ENCODE measurements at places on chromosomes 6 and 20. TPM values are rescaled to one million over a fixed set of nuclear protein-coding genes. Genes with fewer than 3 reads are reported as not detected.

BPIFA1 gene
- not detected for total RNA-seq

SLC4A11 gene
- total RNA-seq = 2.0 TPM

SIRPA gene
- total RNA-seq = 16.2 TPM

NKAIN4 gene
- 0.60 TPM for total RNA-seq

DCDC2 gene
- total RNA-seq = 22.2 TPM

NKX2-4 gene
- total RNA-seq = not detected

SAMD5 gene
- total RNA-seq = 24.0 TPM

TFB1M gene
- total RNA-seq = 37.4 TPM

PPP1R14C gene
- 1.2 TPM for total RNA-seq

MUC21 gene
- not detected for total RNA-seq

DSP gene
- 366 TPM for total RNA-seq

MAFB gene
- 6.1 TPM for total RNA-seq

MAP3K5 gene
- total RNA-seq = 1.1 TPM

OR12D3 gene
- not detected for total RNA-seq

TRIM10 gene
- total RNA-seq = not detected

MAP7 gene
- 101 TPM for total RNA-seq

FAM83B gene
- 17.4 TPM for total RNA-seq

RAMACL gene
- 1.7 TPM for total RNA-seq

SLC44A4 gene
- total RNA-seq = 17.5 TPM

GRCh38 chr6:17098538-17098937, 3.3 kb upstream of the STMND1 start:
- no peak for DNase-seq
- H3K27me3 ChIP-seq = peaks cover 27% of the 10 kb centered on the region
- H3K4me3 ChIP-seq = no peak overlapping the region
- no peak overlapping the region for H3K27ac ChIP-seq
- H3K36me3 ChIP-seq = no peaks in the 10 kb centered on the region

- H3K4me3 ChIP-seq = no peak overlapping the region
- H3K27ac ChIP-seq = no peak overlapping the region
- no peaks in the 10 kb centered on the region for H3K36me3 ChIP-seq
- H3K4me1 ChIP-seq = peaks cover 12% of the 10 kb centered on the region
Measured at GRCh38 chr6:106124015-106124414, 37.9 kb downstream of the PRDM1 start.

DNA sequence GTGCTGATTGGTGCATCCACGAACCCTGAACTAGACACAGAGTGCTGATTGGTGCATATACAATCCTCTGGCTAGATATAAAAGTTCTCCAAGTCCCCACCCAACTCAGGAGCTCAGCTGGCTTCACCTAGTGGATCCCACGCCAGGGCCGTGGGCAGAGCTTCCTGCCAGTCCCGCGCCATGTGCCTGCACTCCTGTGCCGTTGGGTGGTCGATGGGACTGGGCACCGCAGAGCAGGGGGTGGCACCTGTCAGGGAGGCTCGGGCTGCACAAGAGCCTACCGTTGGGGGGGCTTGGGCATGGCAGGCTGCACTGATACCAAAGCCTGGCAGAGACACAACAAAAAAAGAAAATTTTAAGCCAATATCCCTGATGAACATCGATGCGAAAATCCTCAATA, 185.4 kb upstream of the ASCC3 start:
- H3K36me3 ChIP-seq = no peaks in the 10 kb centered on the region
- peaks cover 7% of the 10 kb centered on the region for H3K4me1 ChIP-seq
- no peaks in the 10 kb centered on the region for H3K27me3 ChIP-seq
- H3K27ac ChIP-seq = no peak overlapping the region
- no peak overlapping the region for H3K4me3 ChIP-seq

DNA sequence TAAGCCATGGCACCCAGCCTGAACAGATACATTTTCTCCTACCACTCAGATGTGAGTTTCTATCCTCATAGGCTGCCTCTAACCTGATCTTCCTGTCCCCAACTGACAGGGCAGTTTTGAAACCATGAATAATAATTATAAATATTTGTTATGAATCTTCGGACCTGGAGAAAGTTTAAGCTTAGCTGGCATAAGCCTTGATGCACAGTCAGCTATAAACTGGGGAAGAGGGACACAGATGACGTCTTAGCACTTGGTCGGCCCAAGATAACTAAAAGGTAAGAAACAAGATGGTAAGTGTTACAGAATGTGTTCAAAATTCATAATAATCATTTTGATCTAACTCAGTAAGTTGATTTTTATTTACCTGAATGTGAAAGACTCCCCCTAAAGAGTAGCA, 8.1 kb downstream of the ZKSCAN4 start:
- H3K27ac ChIP-seq = no peak overlapping the region
- H3K4me3 ChIP-seq = no peak overlapping the region
- H3K27me3 ChIP-seq = no peaks in the 10 kb centered on the region
- H3K4me1 ChIP-seq = no peaks in the 10 kb centered on the region
- peaks cover 16% of the 10 kb centered on the region for H3K36me3 ChIP-seq

DNA sequence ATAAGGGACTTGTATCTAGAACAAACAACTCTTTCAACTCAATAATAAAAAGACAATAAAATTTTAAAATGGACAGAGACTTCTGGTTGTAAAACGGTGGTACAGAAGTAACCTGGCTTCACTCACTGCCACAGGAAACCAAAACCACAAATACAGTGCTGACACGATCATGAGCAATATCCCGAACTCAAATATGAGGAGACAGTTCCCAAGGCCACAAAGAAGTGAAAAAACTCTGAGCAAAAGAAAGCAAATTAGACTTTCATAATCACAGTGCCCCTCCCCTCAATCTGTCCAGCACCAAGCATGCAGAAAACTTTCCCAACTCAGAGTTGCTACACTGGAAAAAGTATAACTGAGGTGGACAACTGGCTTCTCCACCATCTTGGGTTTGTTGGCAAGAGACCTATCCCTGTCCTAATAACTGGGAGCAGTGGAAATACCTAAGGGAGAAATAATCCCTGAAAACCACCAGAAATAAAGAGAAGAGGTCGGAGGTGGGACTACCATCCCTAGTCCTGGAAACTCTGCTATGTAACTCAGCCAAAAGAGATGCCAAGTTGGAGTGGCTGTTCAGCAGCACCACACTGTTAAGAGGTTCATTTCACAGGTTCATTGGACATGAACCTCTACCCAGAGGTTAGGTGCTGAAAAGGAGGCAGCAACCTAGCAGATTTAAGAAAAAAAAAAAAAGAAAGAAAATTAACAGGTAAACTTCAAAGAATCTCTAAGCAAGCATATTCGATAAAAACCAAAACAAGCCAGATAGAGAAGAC, 55.5 kb downstream of the REV3L start:
- H3K4me1 ChIP-seq = peaks cover 9% of the 10 kb centered on the region
- no peak overlapping the region for H3K27ac ChIP-seq
- H3K27me3 ChIP-seq = no peaks in the 10 kb centered on the region
- no peak overlapping the region for H3K4me3 ChIP-seq
- peaks cover 43% of the 10 kb centered on the region for H3K36me3 ChIP-seq

GRCh38 chr20:24785141-24786110, 163.6 kb upstream of the CST7 start:
- no peaks in the 10 kb centered on the region for H3K36me3 ChIP-seq
- no peaks in the 10 kb centered on the region for H3K4me1 ChIP-seq
- DNase-seq = no peak
- no peak overlapping the region for H3K27ac ChIP-seq
- H3K27me3 ChIP-seq = peaks cover 2% of the 10 kb centered on the region

GRCh38 chr6:104943781-104944180, 13.1 kb upstream of the LIN28B start:
- peaks cover 9% of the 10 kb centered on the region for H3K4me1 ChIP-seq
- H3K27me3 ChIP-seq = no peaks in the 10 kb centered on the region
- H3K4me3 ChIP-seq = no peak overlapping the region
- no peaks in the 10 kb centered on the region for H3K36me3 ChIP-seq
- no peak for DNase-seq

DNA sequence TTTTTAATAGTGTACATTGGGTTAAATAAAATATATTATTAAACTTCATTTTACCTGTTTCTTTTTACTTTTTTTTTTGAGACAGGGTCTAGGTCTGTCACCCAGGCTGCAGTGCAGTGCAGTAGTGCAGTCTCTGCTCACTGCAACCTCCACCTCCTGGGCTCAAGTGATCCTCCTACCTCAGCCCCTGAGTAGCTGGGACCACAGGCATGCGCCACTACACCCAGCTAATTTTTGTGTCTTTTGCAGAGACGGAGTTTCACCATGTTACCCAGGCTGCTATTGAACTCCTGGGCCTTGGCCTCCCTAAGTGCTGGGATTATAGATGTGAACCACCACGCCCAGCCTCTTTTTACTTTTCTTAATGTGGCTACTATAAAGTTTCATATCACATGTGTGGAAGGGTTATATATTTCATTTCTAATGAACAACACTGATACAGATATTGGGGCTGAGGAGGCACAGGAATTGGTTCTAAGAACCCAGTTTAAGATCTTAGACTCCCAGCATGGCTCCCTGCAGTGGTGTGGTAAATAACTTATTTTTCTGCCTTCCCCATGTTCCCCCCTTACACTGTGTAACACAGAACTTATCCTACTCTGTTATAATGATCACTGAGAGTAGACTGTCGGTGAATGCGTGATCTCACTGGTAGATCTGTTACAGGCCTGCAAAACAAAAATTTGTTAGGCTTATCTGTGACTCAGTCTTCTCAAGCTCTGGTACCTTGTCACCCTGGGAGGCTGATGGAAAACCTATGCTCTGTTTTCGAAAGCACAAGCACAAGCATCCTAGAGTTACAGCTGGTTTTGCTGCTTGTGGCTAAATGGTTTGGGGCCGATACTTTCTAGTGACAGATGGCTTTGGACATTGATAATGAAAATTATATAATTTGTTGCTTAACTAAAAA, 5.8 kb upstream of the ATXN1 start:
- H3K27me3 ChIP-seq = peaks cover 3% of the 10 kb centered on the region
- H3K36me3 ChIP-seq = no peaks in the 10 kb centered on the region
- H3K4me3 ChIP-seq = no peak overlapping the region

- no peaks in the 10 kb centered on the region for H3K4me1 ChIP-seq
- H3K36me3 ChIP-seq = no peaks in the 10 kb centered on the region
- peaks cover 7% of the 10 kb centered on the region for H3K27me3 ChIP-seq
- DNase-seq = no peak
- H3K27ac ChIP-seq = no peak overlapping the region
- H3K4me3 ChIP-seq = no peak overlapping the region
Measured at GRCh38 chr6:139256087-139256486, 35.7 kb downstream of the TXLNB start.

DNA sequence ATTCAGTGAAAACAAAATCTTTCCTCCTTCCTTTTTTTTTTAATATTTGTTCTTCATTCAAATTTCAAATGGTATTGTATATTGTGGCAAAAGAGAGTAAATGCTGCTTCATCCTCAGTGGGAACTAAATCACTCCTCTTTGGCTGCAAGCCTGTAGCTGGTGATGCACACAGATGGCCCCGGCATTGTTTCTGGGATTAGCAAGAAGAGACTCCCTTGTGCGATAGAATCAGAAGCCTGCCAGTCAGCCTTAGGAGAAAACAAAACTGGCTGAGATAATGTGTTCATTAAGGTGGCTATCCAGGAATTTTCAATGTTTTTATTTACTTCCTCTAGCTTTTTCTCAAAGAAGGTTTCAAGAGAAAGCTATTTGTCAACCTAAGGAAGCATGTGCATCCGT, 20.7 kb upstream of the ELOVL2 start:
- H3K27ac ChIP-seq = no peak overlapping the region
- H3K27me3 ChIP-seq = no peaks in the 10 kb centered on the region
- H3K36me3 ChIP-seq = no peaks in the 10 kb centered on the region
- H3K4me3 ChIP-seq = no peak overlapping the region

DNA sequence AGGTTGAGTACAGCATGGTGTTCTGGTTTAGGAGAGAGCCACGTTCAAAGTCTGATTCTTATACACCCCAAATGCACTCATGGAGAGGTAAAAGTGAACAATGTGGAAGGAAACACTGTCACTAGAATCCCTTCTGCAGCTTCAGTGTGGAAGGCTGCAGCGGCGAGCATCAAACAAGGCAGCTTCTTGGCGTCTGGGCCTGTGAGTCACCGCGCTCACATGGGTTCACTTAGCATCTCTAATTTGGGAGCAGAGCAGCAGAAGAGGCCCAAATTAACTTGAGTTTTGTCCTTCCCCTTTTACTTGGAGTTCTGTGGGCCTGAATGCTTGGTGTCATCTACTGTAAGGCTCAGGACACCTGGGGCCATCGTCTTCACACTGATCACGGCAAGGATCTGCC, 10.9 kb upstream of the E2F1 start:
- H3K27ac ChIP-seq = no peak overlapping the region
- no peaks in the 10 kb centered on the region for H3K27me3 ChIP-seq
- peaks cover 6% of the 10 kb centered on the region for H3K4me1 ChIP-seq
- H3K4me3 ChIP-seq = no peak overlapping the region
- peaks cover 6% of the 10 kb centered on the region for H3K36me3 ChIP-seq

Measured in progenitor cell of endocrine pancreas (in vitro differentiated cells).